ENCODE measurements at places on chromosomes 4 and X. TPM values are rescaled to one million over a fixed set of nuclear protein-coding genes. Genes with fewer than 3 reads are reported as not detected.

- no peak for DNase-seq
Observed at GRCh38 chrX:133676344-133677122, 261.2 kb upstream of the GPC4 start.

Gene PPP4R3C
- polyA plus RNA-seq = not detected

Gene GLRA2
- 0.11 TPM for polyA plus RNA-seq

Gene HSFX4
- 0.61 TPM for polyA plus RNA-seq

- no peak for DNase-seq
Observed at GRCh38 chr4:109177096-109177810, 125.2 kb downstream of the COL25A1 start.

GRCh38 chrX:49250066-49250465 is 14.4 kb downstream of the FOXP3 start:
- no peak for DNase-seq

Gene SCML2
- polyA plus RNA-seq = 6.1 TPM

GRCh38 chr4:39047681-39048080 is 14.4 kb upstream of the KLHL5 start:
- no peak for DNase-seq

DNA sequence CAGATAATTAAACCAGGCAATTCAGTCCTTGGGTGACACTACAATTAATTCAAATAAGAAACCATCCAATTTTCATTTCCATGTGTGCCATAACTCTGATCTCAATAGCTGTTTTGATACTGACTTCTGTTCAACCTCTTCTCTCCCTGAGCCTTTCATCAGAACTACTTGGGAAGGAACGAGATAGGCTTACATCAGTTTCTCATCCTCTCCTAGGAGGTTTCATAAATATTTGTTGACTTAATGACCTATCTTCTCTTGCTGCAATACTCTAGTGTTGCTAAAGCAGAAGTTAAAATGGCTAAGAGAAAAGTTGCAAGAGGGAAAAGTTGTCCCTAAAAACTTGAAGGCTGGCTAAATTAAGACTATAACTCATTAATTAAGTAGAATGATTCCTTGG is 41.8 kb downstream of the PRKG2 start:
- no peak for DNase-seq

Gene DCLK2
- 6.9 TPM for polyA plus RNA-seq

DNA sequence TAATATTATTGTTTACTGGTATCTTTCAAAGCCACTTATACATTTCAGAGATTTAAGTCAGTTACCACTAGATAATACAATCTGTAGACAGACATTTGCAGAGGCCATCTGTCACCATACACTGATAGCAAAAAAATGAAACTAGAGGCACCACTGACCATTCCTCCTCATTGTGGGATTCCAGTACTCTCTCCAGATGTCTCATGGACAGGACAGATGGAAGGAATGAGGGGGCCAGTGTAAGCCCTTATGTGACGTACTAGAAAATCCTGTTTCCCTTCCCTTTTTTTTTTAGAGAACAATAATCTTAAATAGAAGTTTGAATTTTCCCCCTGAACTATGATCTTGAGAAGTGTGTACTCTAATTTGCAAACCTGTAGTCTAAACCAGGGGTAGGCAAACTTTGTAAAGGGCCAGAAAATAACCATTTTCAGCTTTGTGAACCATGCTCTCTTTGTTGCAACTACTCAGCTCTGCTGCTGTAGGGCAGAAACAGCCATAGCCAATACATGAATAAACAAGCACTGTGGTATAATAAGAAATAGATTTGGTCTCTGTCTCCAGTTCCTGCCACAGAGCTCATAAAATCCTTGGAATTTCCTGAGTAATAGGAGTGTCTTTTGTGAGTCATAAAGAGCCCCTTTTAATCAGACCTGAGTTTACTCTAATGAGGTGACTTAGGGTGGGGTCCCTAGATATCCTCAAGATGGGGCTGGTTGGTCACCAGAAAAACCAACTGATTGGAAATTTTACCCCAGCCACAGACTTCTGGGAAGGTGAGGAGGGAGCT is 90.4 kb downstream of the MOSPD2 start:
- DNase-seq = no peak

- no peak for DNase-seq
Observed at GRCh38 chr4:61211781-61212180, 11.7 kb downstream of the ADGRL3 start.

DNA sequence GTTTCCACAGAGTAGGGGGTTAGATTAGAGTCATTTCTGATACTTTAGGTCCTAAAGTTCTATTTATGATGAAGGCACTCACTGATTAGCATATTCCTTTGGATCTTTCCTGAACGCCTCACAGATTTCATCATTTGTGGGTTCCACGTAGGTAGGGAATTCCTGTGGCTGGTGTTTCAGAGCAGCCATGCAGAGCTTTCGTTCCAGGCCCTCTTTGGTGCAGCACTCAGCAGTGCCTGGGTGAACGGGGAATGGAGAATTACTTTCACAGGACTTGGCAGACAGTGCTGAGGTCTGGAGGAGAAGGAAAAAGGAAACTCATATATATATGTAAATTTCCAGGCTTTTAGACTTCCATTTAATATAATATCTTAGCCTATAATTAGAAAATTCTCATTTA is 18.5 kb downstream of the GC start:
- DNase-seq = no peak

Gene ATP1B4
- polyA plus RNA-seq = 325 TPM

GRCh38 chr4:98411731-98412130 is 150.5 kb downstream of the RAP1GDS1 start:
- no peak for DNase-seq

- DNase-seq = no peak
Observed at GRCh38 chr4:55255179-55255578, 90.9 kb upstream of the SRD5A3 start.

DNA sequence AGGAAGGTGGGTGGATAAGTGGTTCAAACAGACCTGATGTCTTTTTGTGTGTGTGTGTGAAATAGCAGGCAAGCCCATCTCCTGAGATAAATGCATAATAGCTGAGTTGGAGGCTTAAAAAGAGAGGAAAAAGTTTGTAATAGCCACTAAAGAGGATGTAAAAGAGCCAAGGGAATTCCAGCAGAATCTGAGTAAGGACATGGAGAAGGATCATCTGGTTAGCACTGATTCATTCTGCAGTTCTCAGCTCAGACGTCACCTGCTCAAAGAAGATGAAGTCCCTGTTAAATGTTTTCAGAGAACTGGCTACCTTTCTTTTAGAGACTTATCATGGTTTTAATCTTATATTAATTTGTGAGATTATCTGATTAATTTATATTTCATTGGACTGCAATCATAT is 21.0 kb upstream of the IL13RA2 start:
- DNase-seq = no peak

DNA sequence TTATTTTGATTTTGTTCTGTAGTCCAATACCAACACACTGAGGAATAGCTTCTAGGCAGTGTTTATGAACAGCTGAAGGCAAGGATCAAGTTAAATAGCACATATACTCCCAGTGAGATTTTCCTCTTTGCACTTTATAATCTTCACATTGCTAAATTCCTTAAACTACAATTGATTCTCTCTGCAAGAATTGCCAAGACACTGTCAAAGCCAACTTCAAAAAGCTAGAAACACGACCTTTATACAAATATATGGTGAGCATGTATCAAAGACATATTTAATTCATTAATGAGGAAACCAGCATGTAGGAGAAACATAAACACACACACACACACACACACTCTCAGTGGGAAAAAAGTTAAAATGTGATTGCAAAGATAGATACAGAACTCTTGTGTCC is 86.4 kb upstream of the FAM9C start:
- no peak for DNase-seq

DNA sequence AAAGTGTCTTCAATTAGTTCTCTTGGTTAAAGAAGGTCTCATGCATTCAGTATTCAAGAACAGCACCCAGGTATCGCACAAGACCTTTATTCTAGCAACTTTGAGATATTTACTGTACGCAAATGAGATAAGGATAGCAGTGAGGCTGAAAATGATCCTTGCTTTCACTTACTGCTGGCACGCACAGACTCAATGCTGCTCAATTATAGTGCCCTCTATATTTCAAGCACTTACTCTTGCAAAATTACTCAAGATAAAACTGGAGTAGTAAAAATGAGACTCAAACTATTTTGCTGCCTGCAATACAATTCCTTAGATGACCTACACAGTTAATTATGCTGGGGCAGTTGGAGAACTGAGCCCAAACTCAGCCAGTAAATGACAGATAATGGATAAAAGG is 60.9 kb downstream of the ADGRA3 start:
- DNase-seq = no peak

DNA sequence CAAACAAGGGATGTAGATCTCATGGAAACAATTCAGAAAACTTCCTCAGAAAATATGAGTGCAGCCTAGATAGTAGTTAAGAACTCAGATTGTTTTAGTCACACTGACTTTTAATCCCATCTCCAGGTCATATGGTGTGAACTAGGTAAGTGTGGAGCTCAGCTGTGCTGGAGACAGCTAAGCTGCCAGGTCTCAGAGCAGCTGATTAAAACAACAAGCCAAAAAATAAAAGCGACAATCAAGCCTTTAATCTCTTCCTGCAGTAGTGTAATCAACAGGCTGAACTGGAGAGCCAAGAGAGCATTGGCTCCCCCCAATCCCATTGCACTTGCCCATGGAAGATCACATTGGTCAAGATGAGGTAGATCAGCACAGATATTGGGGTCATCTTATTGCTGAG is 98.3 kb upstream of the ATOH1 start:
- DNase-seq = no peak

DNA sequence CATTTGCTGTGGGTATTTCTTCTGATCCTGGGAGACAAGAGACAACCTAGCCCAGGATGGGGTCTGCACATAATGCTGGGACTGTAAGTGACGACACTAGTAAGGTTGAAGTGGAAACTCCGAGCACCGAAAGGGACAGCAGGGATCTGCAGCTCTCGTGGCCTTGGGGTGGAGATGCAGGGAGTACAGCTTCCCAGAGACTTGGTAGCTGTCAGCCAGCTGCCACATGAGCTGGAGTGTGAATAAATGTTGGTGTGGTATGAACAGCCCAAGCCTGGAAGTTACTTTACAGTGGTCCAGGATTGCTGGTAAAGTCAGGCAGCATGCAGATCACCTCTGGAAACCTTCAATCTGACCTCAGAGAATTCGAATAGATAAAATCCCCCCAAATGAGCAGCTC is 97.6 kb downstream of the FAM193A start:
- no peak for DNase-seq

- DNase-seq = no peak
Observed at GRCh38 chr4:183968502-183968901, 63.4 kb downstream of the STOX2 start.

- no peak for DNase-seq
Observed at GRCh38 chr4:54929459-54929858, 195.9 kb downstream of the KDR start.

Gene REELD1
- 0.11 TPM for polyA plus RNA-seq

DNA sequence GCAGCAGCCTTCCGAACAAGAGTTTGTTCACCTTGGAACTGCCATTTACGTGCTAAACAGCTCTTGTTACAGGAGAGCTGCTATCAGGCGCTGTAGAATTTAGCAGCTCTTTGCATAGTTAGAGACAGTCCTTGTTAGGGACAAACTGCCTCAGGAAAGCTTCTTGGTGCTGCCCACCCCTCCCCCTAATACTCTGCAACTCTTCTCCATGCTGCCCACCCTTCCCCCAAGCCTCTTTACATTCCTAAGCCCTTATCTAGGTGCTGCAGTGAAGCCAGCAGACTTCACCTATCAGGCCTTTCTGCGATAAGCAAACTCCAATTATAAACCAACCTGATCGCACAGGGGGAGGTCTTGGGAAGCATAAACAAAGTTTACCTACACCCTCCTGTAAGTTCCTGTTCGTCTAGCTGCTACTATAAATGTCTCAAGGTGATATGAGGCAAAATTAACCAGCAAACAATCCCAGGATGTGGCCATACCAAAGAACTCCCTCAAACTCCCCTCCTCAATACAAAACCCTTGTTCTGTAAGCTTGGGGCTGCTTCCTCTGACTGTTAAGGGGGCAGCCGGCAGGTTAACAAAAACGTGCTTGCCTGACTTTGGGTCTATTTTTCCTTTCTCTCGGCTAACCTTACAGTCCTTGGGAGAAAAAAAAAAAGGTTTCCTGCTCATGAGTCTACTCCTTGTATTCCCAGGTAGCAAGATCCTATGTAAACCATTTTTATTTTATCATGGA is 74.0 kb upstream of the GC start:
- DNase-seq = no peak

GRCh38 chr4:82601242-82602015 is 39.6 kb upstream of the TMEM150C start:
- no peak for DNase-seq

GRCh38 chr4:20352163-20352431 is 100.4 kb downstream of the SLIT2 start:
- no peak for DNase-seq

DNA sequence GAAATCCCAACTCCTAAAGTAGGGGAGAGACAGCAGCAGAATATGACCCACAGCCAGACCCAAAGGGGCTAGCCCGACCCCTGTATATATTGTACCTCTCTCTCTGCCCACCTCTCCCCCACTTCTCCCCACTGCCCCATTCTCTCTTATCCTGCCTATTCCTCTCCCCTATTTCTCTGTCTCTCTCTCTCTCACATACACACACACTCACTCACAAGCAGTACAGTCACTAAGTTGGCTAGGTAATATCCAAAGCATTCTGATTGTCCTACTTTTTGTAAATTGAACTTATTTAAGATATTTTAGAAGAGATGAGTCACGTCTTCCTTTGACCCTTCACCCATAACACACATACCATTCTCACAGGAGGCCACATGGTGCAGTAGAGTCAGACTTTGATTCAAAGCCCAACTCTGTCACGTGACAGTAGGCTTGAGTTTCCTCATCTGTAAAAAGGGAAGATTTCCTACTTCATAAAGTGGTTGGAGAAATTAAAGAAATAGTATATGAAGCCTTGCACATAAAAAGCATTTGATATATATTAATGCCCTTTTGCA is 29.5 kb downstream of the SRPX2 start:
- no peak for DNase-seq

GRCh38 chr4:138348055-138348454 is 105.9 kb upstream of the SLC7A11 start:
- DNase-seq = no peak

Gene ACE2
- polyA plus RNA-seq = not detected

GRCh38 chr4:112410364-112410763 is 105.6 kb downstream of the NEUROG2 start:
- DNase-seq = no peak

Gene CTAG2
- polyA plus RNA-seq = not detected

Gene USP51
- 3.5 TPM for polyA plus RNA-seq

Gene NAP1L5
- 6.6 TPM for polyA plus RNA-seq

DNA sequence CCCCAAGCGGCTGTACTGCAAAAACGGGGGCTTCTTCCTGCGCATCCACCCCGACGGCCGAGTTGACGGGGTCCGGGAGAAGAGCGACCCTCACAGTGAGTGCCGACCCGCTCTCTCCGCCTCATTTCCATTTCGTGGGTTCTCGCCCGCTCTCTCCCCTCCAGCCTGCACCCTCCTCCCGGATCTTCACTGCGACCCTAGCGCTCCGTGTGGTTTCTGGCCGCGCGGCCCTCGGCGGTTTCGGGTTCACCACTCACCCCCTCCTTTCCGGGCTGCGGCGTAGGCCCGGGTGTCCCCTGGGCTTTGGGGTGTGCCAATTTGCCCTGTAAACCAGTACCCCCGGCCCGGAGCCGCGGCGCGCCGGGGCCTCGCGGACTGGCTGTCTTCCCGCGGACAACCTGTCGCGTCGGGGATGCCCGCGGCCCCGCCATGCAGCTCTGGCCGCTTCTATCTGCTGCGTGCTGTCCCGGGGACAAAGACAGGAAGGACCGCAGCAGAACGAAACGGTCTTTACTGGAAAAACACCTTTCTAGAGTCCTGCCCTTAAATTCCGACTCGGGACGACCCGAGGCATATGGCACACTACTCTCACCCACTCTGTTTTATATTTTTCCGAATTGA is 737 bp downstream of the FGF2 start:
- DNase-seq = no peak

GRCh38 chr4:53235547-53235946 is 130.3 kb downstream of the SCFD2 start:
- DNase-seq = no peak

Measured in forelimb muscle (tissue), 1 donor.